ENCODE measurements at places on chromosomes 6 and 20.

DNA sequence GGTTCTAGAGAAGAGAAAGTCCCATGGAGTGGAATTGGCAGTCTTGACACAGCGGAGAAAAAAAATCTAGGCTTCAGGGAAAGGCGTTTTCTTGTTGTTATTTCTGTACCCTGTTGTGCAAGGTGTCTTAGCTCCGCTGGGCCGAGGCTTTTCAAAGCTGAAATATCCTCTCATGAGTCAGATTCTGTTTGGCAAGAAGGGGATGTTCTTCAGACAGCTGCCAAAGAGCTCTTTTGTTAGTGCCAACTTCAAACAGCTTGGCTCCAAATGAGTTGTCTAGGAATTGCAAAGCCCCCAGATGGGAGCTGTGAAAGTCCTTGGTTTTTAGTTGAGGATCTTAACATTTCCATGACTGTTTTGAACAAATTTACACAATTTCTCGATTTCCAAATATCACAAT, 45.6 kb downstream of the LRRN4 start:
- DNase-seq = no peak

GRCh38 chr6:16690608-16691142, 70.6 kb downstream of the ATXN1 start:
- DNase-seq = no peak

DNA sequence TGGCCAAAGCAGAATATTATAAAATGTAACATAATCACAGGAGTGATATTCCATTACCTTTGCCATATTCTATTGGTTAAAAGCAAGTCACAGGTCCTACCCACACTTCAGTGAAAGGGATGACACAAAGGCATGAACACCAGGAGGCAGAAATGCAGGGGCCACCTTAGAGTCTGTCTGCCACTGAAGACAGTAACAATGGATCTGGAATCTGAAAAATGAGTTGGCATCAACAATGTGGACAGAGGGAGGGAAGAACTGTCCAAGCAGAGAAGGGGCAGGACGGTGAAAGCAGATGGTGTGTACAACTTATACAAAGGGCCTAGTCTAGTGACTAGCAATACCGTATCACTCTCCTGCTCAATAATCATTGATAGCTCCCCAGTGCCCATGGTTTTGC, 6.6 kb upstream of the LPIN3 start:
- DNase-seq = no peak

GRCh38 chr6:130672153-130672552, 155.1 kb upstream of the SMLR1 start:
- no peak for DNase-seq

GRCh38 chr6:136950436-136951126, 28.5 kb downstream of the SLC35D3 start:
- DNase-seq = no peak

Measured in NAMALWA (cell line).